Fibroblast of skin of right quadriceps (primary cell): ENCODE measurements at places on chromosomes 3 and 15.
A peak's percentile ranks its signal among the peaks of the same experiment; 100 is the strongest.

DNA sequence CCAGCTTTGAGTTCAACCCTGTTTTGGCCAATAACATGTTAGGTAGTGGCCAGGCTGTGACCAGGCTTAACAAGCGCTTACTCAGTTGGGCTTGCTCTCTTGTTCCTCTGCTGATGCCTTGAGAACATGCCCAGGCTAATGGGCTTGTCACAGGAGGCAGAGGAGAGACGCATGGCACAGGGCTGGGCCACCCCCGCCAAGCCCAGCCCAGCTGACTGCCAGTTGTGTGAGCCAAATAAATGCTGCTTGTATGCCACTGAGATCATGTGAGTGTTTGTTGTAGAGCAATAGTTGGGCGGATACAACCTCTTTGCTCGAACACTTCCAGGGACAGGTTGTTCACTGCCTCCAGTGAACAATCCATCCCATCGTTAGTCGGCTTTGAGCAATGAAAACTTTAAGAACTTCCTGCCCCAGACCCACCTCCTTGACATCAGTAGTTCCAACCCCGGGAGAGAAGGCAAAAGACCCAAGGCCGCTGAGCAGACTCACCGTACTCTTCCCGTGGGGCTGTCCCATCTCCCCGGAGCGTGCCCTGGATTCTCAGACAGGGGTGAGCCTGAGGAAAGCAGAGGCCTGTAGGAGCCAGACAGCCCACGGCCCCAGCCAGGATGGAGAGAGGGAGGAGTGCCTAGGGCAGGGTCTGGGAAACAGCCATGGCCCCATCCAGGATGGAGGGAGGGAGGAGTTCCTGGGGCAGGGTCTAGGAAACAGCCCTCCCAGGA is 4.1 kb downstream of the PLA2G4F start:
- DNase-seq, result no peak

DNA sequence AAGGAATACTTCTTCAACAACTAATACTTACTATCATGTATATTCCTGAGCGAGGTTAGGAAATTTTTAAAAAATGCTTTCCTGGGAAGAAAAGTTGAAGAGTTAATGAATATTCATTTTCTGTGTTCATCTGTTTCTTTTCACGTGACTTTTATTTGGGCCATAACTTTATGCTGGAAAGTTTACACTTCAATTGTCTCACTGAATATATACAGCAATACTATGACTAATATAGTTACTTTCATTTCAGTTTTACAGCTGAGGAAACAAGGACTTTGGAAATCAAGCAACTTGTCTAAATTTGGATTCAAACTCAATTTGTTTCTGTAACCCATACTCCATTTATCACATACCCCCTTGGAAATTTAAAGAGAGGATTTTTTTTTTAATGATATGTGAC is 894.2 kb downstream of the ROBO1 start:
- no peak for DNase-seq

DNA sequence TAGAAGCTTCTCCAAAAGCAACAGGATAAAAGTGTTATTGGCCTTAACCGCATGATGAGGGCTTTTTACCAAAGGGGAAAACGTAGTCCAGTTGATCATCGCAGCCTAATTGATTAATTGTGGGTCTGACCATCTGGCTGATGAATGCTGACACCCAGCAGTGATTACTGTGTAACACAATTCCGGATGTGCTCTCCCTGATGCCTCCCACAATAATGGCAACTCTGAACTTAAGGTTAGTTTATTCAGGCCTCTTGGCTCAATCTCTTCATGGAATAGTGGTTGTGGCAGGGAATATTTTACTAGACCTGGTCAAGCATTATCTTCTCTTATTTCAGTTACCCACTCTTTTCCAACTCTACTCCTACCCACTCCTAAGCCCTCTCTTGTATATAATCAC is 332.9 kb downstream of the TIGIT start:
- no peak for DNase-seq

DNA sequence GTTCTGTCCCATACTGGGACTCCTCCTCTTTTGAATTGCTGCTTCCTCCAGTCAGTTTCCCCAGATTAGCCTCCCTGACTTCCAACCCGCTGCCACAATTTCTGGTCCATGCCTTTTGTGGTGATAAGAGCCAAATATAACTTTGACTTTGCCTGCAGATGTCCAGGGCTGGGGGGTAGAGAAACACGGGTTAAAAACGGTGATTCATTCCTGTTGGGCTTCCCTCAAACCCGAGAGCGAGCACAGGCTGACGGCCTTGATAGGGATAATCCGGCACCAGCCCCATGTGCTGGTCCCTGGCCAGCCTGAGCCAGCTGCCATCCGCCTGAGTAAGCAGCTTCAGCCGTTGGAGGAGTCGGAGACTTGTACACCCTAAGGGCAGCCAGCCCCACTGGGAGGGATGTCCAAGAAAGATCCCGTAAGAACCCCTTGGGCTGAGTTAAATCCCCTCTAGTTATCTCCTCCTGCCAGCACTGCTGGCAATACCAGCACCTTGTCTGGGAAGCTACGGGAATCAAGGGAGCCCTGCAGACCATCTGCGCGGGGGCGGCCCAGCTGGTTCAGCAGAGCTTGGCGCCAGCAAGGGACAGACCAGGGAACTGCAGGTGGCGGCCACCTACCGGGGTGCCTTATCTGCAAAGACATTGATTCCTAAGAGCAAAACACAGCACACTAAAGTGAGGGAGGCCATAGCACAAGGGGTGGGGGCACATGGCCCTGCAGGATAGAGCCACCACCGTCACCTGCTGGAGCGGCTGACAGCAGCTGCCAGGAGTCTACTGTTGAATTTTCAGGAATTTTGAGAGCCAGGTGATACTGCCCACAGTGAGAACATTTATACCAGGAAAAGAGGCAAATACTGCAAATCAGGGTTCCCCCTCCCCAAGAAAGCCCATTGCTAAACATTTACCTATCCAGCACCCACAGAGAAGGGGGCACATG is 18.1 kb downstream of the CSPG4 start:
- DNase-seq, result peak; percentile 97

DNA sequence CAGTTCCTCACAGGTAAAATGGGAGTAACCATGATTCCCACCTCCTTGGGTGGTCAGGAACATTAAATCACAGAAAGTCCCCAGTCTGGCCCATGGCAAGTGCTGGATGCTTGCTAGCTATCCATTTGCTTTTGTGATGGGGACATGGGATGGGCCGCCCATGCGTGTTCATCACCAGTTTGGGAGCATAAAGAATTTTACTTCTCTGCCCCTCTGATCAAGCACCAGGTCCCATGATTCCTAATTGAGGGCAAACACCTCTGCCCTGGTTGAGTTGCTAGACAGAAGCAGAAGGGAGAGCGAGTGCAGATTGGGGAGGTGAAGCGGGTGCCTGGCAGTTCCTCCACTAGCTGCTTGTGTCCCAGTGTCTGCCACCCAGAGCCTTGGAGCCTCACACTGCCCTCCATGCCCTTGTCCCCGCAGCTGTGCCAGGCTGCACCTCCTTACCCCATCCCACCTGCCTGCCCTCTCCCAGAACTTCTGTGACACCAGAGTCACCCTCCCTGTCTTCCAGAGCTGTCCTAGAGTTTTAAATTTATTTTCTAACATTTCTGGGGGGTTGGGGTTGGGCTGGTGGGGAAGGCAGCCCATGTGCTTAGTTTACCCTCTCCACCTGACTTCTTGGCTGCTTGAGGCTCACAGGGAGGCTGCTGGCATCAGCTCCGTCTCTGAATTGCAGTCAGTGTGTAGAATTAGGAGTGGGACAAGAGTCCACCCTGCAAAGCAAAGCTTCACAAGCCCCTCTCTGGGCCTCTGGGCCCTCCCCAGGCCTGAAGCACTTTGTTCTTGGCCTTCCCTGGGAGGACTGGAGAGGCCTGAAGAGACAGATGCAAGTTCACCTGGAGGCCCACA is 18.4 kb downstream of the CFAP100 start:
- no peak for DNase-seq

GRCh38 chr3:113275929-113276750 is 64.8 kb downstream of the BOC start:
- DNase-seq, result peak; percentile 40

- peak; percentile 60 for DNase-seq
Measured at GRCh38 chr15:54150255-54150654, 172.0 kb downstream of the UNC13C start.

DNA sequence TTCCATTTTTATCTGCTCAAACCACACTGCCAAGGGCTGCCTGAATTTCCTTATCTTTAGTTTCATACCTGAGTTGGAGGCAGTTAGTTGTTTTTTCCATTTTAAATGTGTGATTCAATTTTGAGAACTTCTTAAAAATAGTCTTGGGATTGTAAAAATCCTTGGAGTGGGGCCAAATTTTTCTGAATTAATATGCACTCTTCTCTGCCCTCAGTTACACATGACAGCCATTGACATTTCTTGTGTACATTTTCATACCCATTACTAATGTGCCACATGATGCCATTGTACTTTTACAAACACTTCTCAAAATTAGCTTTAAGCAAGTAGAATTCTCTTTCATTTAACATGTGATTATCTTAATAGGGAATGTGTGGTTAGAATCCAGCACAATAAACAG is 141.7 kb downstream of the C3orf38 start:
- no peak for DNase-seq

- peak; percentile 40 for DNase-seq
Measured at GRCh38 chr3:132180337-132180791, 136.8 kb upstream of the ACP3 start.

DNA sequence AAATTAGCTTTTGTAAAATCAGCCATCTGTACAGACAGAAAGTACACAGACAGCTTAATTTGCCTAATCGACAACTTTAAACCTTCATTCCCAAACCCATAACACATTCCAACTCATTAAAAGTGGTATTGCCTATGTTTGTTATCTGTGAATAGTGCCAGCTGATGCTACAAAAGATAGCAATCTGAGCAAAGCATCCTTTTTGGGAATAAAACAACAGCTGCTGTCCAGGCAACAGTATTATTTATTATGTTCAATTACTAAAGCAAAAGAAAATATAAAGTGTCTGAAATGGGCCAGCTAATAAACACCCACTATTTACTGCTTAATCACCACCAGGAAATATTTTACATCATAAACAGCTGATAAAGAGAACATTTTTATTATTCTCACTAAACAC is 134.8 kb upstream of the ABI3BP start:
- DNase-seq, result no peak

- no peak for DNase-seq
Measured at GRCh38 chr3:53633197-53633787, 138.9 kb downstream of the CACNA1D start.

DNA sequence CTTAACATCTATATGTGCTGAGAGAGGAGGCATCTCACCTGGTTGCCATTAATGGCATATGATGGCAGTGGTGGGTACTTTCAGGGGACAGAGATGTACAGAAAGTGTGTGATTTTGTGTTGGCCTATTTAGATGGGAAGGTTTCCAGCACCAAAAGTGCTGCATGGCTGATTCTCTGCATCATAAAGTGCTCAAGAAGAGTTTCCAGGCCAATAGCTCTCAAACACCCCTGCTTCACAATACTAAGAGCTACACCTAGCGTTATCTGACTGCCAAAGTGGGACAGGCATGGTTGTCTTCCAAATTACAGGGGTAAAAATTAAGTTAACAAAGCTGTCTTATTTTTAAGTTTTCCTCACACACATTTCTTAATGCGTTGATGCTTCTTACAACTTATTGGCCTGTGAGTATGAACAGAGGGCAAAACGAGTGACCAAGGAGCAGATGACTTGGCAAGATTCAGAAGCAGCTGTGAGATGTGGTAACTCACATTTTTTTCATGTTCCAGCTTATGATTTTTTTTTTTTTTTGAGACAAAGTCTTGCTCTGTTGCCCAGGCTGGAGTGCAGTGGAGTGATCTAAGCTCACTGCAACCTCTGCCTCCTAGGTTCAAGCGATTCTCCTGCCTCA is 41.4 kb upstream of the VEPH1 start:
- peak; percentile 23 for DNase-seq

DNA sequence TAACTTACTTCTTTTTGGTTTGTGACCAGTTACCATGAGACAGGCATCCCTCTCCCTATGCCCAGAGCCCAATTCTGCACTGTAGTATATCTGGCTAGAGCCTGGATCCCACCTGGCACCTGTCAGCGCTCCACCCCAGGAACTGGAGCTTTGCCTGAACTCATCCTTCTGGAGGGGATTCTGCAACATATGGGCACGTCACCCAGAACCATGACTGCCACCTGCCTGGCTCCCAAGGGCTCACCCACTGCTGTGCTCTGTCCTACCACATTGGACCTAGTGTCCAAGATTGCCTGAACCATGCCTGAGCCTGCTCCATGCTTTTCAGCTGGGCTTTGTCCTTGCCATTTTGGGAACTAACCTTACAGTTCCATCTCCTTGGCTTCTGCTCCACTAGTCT is 21.1 kb upstream of the GAP43 start:
- no peak for DNase-seq

DNA sequence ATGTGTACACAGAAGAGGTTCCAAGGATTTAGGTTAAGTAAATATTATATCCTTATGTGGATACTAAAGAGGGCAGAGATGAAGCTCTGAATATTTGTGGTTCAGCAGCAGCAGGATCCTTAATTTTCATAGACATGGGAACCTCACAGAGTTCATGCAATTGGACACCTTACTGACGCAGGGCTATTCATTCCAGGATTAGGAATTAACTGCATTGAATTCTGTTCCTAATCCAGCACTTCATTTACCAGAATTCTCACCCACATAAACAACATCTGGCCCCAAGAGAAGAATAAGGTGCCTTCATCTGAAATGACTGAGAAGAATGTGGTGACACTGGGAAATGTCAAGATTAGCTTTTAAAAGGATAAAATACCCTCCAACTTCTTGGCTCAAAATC is 62.4 kb downstream of the ADAMTS9 start:
- DNase-seq, result peak; percentile 4

- DNase-seq, result peak; percentile 44
Measured at GRCh38 chr15:57320631-57321220, 55.6 kb upstream of the CGNL1 start.

DNA sequence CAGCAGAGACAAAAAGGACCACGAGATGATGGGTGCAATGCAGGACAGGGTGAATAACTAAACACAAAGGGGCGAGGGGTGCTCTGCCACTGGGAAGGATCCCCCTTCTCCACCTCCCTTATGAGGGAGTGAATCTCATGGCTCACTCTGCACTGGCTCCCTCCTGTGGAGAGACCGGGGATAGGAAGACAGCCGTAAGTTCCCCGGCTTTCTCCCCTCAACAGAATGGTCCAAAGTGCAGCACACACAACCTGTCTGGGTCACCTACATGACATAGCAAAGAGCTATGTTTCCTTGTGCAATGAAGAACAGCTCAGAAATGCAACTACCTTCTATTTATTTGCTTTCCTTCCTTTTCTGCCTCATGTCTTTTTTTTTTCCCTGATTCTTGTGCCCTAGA is 7.8 kb upstream of the ACSBG1 start:
- no peak for DNase-seq
